Stimulated activated effector memory CD8-positive, alpha-beta T cell treated with anti-CD3 and anti-CD28 coated beads, Interleukin-12 subunit alpha, Interleukin-12 subunit beta, amount 100 ng/mL, for 72 hours (primary cell): ENCODE measurements at places on chromosomes 11 and 22.

- DNase-seq = no peak
These were observed 25.1 kb upstream of the GUCY1A2 start for GRCh38 chr11:107043242-107044006.

- DNase-seq = no peak
These were observed 256.9 kb upstream of the NARS2 start for GRCh38 chr11:78831571-78831970.

GRCh38 chr11:95972060-95972459, 48.2 kb upstream of the MTMR2 start:
- DNase-seq = no peak

DNA sequence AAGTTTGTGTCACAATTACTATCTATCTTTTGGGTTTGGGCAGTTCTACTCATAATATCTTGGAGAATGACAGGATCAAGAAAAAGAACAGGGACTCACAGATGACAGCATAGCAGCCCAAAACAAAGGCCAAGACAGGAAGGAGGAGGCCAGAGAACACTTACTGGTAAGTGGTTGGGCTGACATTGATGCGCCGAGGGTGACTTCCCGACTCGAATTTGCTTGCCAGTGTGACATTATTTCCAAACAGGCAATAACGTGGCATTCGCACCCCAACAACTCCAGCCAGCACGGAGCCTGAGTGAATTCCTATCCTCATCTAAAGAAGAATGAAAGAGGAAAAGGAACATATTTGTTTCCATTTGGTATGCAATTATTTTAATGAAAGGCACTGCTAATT, 309.9 kb downstream of the GUCY1A2 start:
- no peak for DNase-seq

- no peak for DNase-seq
These were observed 45.0 kb downstream of the CASP12 start for GRCh38 chr11:104853276-104853675.

DNA sequence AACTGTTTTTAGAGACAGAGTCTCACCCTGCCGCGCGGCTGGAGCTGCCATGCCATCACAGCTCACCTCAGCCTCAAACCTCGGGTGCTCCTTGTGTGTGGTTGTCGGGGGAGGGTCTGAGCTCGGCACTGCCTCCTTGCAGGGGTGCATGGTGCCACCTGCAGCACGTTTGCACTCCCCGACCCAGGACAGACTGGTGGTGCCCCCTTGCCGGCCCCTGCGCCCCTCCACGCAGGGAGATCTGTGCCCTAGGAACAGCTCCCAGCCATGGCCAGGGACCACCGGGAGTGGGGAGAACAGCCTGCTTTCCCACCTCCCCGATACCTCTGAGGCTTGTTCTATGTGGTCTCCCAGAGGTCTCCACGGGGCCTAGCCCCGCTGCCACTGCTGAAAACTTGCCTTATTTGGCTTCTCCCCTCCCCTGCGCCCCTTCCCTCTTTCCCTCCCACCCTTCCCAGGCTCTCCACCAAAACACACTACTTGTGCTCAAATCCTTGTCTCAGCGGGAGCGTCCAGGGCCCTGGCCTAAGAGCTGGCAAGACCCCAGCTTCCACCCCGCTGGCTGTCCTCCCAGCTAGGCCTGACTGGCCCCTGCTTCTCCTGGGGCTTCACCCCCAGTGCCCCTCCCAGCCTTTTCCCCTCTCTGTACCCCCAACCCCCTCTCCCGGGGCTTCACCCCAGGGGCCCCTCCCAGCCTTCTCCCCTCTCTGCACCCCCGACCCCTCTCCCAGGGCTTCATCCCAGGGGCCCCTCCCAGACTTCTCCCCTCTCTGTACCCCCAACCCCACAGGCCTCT, 13.4 kb upstream of the TPCN2 start:
- no peak for DNase-seq

DNA sequence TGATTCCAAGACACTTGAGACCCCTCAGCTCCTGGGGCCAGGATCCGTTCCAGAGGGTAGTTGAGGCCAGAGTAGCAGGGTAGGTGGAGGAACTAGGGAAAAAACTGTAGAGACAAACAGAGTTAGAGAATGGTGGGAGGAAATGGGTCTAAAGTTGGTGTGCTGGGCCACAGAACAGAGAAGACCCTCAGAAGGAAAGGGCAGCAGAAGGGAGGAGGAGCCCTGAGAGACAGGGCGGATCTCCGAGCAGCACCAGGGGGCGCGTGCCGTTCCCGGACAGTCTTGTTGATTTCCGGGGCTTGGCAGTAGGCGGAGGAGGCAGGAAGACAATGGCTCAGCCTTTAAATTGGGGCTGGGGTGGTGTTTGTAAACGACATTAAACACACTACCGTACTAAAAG, 2.4 kb upstream of the CECR2 start:
- no peak for DNase-seq

DNA sequence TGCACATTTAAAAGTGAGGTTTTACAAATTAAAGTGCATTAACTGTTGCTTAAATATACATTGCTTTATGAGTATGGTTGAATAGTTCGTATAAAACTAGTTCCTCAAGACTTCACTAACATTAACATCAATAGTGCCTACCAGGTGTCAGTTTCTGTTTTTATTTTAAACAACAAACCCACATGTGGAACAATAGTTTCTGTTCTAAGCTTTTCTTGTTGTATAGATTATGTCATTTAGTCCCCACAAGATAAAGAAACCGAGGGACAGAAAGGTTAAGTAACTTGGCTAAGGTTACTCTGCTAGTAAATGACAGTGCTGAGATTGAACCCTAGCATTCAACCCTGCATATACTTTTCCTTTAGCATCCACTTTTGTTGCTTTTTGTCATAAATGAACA, 41.4 kb upstream of the ST14 start:
- DNase-seq = no peak

DNA sequence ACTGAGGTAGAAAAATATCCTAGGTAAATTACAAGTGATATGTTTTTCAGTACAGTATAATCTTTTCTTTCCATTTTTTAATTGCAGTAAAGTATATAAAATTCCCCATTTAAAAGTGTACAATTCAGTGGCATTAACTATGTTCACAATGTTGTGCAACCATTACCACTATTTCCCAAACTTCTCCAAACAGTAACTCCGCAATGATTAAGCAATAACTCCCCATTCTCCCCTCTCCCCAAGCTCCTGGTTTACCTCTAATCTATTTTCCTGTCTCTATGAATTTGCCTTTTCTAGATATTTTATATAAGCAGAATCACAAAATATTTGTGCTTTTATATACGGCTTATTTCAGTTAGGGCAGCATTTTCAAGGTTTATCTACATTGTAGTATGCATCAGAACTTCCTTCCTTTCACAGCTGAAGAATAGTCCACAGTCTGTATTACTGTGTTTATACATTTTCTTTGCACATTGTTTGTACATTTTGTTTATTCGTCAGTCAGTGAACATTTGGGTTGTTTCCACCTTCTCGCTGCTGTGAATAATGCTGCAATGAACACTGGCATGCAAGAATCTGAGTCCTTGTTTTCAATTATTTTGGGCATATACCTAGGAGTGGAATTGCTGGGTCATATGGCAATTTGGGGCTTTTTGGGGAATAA, 110.7 kb downstream of the RPL27A start:
- DNase-seq = no peak

GRCh38 chr22:43293259-43293654, 49.9 kb downstream of the SCUBE1 start:
- DNase-seq = no peak

GRCh38 chr11:61712314-61712713, 32.1 kb downstream of the DAGLA start:
- no peak for DNase-seq

- no peak for DNase-seq
These were observed 16.5 kb downstream of the SCYL1 start for GRCh38 chr11:65541093-65541982.
